ENCODE measurements at places on chromosomes 16 and 17. TPM values are rescaled to one million over a fixed set of nuclear protein-coding genes. Genes with fewer than 3 reads are reported as not detected.

The C16orf95 gene
- 8.6 TPM for total RNA-seq

The MEFV gene
- total RNA-seq: 0.23 TPM

The TBC1D3G gene
- total RNA-seq: not detected

The RAP1GAP2 gene
- 36.7 TPM for total RNA-seq

- no peak overlapping the region for H3K4me3 ChIP-seq
- no peak for DNase-seq
- peaks cover 5% of the 10 kb centered on the region for H3K4me1 ChIP-seq
- H3K27me3 ChIP-seq: no peaks in the 10 kb centered on the region
- H3K27ac ChIP-seq: no peak overlapping the region
Observed at GRCh38 chr17:2157675-2158395, 102.9 kb downstream of the HIC1 start.

- H3K4me1 ChIP-seq: peaks cover 3% of the 10 kb centered on the region
- no peak overlapping the region for H3K4me3 ChIP-seq
- H3K36me3 ChIP-seq: no peaks in the 10 kb centered on the region
- no peak overlapping the region for H3K27ac ChIP-seq
Observed at GRCh38 chr17:76427501-76428231, 25.3 kb downstream of the UBE2O start.
